ENCODE measurements at places on chromosomes 1 and 21.

- DNase-seq: no peak
These were observed 147.8 kb upstream of the CD34 start for GRCh38 chr1:208058756-208059155.

GRCh38 chr1:79100385-79100784 is 93.9 kb upstream of the ADGRL4 start:
- DNase-seq: no peak

- DNase-seq: no peak
These were observed 28.5 kb upstream of the PRELP start for GRCh38 chr1:203447151-203447550.

GRCh38 chr21:26365849-26366248 is 195.3 kb upstream of the APP start:
- no peak for DNase-seq

GRCh38 chr1:76141929-76142328 is 67.4 kb downstream of the ST6GALNAC3 start:
- DNase-seq: no peak

DNA sequence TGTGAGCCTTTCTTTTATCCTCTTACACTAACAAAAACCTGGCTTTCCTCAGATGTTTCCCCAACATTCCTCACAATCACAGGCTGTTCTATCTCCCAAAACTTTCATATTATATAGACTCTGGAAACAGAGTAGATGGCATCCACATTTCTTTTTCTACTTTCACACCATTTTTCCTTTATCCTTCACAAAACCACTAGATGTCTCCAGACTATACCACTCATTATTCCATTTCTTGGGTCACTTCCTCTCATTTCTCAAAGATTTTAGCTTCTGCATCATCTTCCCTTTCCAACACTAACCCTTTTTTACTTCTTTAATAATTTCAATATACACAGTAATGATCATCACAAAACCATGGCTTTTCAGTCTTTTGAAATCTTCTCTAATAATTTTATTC is 286.0 kb upstream of the DEPDC1 start:
- no peak for DNase-seq

- no peak for DNase-seq
These were observed 18.3 kb downstream of the SYNC start for GRCh38 chr1:32684167-32684811.

GRCh38 chr1:26938004-26938658 is 16.6 kb downstream of the NUDC start:
- DNase-seq: no peak

DNA sequence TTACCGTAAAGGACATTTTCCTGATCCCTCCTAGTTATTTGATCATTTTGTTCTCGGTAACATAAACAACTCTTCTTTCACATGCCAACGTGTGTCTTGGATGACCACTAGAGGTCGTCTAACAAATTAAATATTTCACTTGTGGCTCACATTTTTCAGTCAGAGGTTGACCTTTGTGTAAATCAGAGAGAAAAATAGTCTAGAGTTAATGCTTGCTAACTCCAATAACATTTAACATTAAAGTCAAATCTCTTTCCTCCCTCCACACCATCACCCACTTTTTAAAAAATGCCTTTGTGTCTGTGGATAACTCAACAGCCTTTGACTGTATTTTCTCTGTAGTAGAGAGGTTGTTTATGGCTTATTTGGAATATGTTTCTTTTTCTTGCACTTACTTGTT is 220.5 kb upstream of the B3GALT2 start:
- no peak for DNase-seq

DNA sequence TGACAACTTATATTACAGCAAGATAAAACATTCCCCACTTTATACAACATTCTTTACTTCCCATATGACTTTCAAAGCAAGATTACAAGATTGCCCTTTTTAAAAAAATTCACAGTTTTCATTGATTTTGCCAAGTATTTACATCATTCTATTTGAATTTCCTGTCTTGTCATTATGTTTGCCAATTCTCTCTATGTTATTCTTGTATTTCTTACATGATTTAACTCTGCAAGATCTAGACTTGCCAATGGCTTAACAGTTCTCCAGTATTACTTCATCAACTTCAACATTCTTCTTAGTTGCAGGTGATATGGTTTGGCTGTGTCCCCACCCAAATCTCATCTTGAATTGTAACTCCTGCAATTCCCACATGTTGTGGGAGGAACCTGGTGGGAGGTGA is 31.6 kb downstream of the FMO4 start:
- DNase-seq: no peak

- no peak for DNase-seq
These were observed 73.1 kb downstream of the GATAD2B start for GRCh38 chr1:153849487-153850185.

DNA sequence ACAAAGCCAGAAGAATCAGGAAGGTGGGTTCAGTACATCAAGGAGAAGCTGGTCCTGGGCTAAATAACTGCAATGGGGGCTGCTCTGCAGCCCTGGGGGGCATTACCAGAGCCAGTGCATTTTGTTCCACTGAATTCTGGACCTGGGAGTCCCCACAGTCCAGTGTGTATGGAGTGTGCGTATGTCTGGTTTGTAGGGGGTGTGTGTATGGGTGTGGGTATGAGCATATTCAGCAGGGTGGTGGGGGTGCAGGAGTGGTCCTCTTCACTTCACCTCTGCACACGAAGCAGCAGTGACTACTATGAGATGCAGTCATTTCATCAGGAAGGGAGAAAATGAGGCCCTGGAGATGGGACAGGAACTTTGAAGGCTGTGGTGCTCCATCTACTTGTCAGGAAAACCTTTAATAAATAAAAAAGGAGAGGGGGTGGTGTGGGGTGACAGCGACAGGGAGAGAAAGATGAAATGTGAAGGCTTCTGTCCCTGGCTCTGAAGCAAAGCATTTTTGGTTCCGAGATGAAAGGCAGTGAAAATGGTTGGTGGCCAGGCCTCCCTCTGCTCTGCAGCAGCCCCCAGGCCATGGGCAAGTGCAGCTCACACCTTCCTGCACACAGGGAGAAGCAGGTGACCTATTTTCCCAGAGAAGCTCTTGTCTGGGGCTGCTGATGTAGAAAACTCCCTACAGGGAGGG is 121.5 kb upstream of the CACHD1 start:
- no peak for DNase-seq

- no peak for DNase-seq
These were observed 3.5 kb upstream of the PIGV start for GRCh38 chr1:26784023-26784871.

GRCh38 chr1:243179720-243180119 is 75.4 kb downstream of the CEP170 start:
- DNase-seq: no peak

DNA sequence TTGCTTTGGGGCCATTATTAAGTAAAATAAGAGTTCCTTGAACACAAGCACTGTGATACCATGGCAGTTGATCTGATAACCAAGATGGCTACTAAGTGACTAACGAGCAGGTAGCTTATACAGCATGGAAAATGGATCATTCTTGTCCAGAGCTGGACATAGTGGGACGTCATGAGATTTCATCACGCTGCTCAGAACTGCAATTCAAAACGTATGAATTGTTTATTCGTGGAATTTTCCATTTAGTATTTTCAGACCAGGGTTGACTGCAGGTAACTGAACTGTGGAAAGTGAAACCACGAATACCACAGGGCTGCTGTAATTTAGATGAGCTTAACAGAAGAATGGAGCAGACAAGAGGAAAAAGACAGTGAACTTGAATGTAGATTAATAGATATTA is 38.9 kb downstream of the CCDC18 start:
- DNase-seq: no peak

DNA sequence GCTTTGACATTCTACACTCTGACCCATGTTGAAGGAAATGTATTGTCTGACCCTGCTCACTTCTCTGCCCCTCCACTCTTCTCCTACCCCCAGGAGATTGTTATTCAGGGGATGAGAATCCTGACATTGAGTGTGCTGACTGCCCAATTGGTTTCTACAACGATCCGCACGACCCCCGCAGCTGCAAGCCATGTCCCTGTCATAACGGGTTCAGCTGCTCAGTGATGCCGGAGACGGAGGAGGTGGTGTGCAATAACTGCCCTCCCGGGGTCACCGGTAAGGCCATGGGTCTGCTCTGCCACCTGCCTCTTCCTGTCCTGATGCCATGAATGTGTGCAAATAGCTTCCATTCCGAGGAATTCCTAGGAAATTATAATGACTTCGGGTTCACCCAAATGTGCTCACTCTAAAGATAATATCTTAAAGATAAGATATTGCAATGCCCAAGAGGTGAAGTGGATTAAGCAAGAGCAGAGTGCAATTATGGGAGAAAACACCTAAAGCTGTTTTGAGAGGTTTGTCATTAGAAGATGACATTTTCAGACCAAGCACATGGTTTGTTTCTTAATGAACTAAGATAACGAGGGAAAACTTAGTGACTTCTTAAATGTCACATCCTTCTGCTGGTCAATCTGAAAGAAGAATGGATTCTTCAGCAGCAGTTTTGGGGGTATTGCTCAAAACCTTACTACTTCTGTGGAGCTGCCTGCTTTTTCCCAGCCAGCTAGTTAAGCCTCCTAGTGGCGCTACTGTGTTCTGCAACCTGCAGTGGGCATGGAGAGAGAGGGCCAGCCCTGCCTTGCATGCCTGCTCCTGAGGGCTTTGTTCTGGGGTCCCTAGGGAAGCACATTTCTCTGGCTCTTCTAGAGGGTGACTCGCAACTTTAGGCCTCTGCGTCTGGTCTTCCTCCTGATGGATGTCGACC is 41.6 kb downstream of the LAMC2 start:
- DNase-seq: no peak

GRCh38 chr1:31372051-31372450 is 825 bp downstream of the FABP3 start:
- no peak for DNase-seq

DNA sequence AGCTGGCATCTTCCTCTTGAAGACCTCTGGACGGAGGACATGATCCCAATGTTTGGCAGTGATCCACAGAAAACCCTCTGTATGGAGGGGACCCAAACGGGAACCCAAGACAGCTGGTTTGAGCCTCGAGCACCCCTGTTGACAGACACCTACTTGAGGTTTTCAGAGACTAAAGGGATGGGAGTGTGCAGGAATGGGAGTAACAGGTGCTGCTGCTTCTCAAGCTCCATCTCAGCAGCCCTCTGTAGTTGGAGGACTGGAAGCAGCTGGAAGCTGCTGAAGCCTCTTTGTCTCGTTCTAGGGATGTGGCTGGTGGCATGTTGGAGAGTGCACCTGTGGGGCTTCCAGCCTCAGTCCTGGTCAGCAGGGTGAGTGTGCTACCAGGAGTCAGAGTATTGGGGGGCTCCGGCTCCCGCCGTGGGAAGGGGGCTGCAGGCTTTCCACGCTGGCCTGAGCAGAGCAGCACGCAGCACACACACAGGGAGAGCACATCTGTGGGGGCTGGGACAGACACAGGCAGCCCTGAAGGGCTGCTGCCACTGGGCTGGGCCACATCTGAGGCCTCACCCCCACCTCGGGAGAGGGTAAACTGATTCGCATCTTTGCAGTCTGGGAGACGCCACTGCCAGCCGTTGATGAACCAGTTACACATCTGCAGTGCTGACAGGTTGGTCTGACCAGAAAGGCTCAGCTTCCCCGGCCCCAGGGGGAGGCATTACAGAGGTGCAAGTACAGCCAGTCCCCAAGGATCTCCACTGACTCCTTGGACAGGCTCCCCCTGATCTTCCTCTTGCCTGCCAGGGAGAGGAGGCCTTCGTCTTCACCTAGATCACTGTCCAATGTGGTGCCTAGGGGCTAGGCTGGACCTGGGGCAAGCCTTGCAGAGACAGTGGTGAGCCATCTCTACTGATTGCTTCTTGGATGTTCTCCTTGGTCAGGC is 56.6 kb downstream of the ADSS2 start:
- no peak for DNase-seq

GRCh38 chr21:17660452-17660851 is 47.8 kb upstream of the BTG3 start:
- no peak for DNase-seq

DNA sequence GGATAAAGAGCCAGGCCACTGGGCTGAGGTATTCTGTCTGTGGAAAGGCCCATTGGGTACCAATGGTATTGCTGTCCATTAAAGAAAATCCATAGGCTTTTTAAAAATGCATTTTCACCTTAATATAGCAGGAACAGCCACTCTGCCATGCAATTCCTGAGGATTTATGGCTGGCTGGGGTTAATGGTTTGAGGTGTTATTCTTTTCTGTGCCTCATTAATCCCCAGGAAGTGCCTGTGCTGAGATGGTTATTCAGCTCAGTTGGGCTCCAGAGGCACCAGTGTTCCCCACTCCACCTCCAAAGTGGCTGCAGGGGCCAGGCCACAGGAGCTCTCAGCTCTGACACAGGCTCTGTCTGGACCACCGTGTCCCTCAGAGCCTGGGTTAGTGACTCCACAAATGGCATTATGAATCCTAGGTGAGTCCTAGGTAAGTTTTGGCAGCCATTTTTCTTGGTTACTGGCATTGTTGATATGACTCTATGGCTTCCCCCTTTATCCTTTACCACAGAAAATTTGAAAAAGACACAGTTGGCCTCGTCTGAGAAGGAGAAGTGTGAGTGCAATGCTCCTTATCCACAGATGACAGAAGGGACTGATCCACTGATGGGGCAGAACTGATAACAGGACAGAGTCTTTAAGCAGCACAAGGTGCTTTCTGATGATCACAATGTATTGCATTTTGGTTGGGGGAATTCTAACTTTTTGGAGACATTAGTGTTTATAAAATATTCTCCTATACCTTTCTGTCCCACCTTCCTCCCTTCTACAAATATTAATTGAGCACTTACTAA is 2.2 kb upstream of the PAPPA2 start:
- no peak for DNase-seq

DNA sequence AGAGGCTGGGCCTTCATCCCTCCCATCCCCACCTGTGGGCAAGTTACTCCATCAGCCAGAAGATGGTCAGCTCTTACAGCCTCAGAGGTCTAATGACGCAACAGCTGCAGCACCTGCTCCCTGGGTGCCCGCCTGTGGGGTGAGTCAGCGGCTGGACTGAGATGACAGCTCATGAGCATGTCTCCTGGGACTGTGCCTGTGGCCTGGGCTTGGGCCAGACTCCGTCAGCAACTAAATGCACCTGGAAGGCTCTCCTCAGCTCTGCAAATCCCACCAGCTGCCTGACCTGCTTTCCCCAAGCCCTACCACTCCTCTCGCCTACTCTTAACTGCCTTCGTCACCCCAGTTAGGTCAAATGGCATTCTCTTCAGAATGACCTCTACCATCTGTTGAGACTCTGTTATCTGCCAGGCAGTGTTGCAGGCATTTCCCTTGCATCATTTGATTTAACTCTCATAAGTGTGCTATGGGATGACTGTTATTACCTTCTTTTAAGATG is 47.7 kb downstream of the ETS2 start:
- DNase-seq: no peak

- peak; percentile 75 for DNase-seq
These were observed 14.5 kb upstream of the CPT2 start for GRCh38 chr1:53182111-53182593.

- DNase-seq: no peak
These were observed 113.5 kb upstream of the CD34 start for GRCh38 chr1:208024406-208024805.

GRCh38 chr1:3669971-3670431 is 17.7 kb downstream of the TP73 start:
- no peak for DNase-seq

- DNase-seq: no peak
These were observed 27.2 kb upstream of the KIAA0040 start for GRCh38 chr1:175219774-175220173.

GRCh38 chr1:53685272-53686051 is 53.5 kb downstream of the GLIS1 start:
- no peak for DNase-seq

Data from activated T-cell treated with anti-CD3 and anti-CD28 coated beads, Interleukin-2, amount 50 U/mL, for 4 hours (primary cell).